ENCODE measurements at places on chromosomes 3 and 15. TPM values are rescaled to one million over a fixed set of nuclear protein-coding genes. Genes with fewer than 3 reads are reported as not detected.

GRCh38 chr3:107476462-107476861, 46.3 kb upstream of the BBX start:
- DNase-seq, result no peak

DNA sequence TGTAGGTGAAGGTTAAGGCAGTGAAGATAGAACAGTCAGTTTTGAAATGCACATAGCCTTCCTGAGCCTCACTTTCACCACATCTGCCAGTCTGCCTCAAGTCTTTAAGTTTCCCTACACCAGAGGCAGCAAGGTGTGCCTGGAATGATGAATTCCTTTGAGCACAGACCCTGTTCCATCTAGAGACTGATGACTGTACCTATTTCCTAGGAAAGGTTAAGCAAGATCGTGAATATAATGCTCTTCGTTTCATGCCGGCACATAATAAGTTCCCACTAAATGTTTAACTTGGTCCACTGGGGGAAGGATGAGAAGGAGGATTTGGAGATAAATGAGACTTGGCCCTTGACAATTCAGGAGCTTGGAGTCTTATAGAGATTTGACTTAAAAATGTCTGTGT, 141.9 kb downstream of the LPP start:
- peak; percentile 78 for DNase-seq

LDHAL6B gene
- total RNA-seq, result not detected

DNA sequence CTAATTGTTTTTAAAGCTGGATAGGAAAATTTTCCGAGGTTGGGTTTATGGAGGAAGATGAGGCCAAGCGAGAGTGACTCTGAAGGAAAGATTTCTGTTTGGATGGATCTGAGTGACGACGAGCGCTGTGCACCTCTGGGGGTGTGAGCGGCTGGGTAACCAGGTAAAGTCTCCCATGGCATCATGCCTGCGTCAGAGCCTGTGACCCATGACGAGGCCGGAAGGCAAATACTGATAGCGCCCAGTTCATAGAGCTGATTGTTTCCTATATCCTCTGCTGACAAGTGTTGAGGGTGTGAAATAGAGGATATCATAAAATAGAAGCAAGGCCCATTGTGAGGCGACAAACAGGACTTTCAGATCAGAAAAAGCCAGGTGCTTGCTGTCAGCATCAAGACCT, 33.7 kb upstream of the MAGEF1 start:
- no peak for DNase-seq

- no peak for DNase-seq
Observed at GRCh38 chr15:58420579-58421043, 11.2 kb upstream of the LIPC start.

DNA sequence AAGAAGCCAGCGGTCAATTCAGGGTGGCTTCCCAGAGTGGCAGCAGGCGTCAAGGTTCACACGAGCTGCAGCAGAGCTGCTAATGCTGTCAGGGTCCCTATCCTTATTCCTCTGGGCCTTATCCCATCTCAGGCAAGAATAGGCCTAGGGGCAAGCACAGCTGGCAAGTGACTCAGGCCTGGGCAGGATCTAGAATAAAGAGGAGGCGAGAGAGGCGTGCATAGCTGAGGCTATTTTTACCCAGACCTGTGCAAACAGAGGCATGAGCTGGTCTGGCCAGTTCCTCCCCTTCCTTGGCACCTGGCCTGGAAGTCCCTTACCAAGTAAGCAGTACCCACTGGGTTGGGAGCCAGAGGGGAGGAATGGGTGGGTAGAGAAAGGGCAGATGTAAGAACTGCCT, 12.2 kb upstream of the VIPR1 start:
- peak; percentile 59 for DNase-seq
